ENCODE measurements at places on chromosomes 5 and 9.

- no peak for DNase-seq
These were observed 49.1 kb downstream of the ARHGAP26 start for GRCh38 chr5:142819292-142819691.

DNA sequence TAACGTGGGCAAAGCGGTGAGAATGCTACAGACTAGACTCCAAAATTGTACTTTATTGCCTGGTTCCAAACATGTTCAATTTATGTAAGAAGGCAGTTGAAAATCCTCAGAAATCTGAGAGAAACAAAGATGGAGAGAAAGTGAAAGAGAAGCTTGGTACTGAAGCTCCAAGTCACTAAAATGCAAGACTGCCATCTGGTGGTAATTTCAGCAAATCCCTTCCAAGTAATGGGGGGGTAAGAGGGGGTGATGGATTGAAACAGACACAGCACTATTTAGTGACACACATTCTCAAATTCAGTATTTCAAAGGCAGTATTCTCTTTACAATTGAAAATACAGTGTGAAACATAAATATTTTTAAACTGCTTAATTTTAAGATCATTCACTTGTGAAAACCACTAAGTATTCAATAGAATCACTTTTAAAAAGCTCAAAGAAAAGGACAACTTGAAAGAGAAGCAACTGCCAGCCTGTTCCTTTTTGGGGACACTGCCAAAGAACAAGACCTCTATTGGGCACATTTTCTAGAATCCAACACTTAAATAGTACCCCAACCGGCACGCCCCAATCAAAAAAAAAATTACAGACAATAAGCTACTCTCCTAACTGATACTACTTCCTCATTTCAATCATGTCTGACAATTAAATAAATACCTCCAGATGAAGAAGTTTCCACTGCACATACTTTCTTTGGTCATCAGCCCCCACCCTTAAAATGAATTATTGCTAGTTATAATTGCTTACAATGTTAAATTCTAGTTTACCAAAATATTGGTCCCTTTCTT, 131.5 kb downstream of the AGTPBP1 start:
- peak; percentile 14 for DNase-seq

DNA sequence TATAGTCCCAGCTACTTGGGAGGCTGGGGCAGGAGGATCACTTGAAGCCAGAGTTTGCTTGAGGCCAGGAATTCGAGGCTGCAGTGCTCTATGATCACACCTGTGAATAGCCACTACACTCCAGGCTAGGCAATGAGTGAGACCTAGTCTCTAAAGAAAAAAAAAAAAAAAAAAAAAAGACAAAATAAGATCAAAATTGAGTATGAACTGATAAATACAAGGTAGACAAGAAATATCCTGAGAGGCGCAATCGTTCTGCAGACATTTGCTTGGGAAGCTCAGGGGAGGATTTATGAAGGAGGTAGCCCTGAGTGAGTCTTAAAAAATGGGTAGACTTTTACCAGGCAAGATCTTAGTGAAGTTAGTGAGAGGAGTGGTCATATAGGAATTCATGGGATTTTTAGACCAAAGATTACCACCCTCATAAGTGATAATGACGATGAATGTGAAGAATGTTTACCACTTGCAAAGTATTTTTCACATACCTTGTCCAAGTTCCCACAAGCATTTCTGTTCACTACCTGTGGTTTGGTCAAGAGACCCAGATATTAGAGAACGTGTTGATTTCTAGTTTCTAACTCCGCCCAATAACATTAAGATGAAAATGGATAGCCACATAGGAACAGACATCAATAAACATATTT, 4.4 kb downstream of the PDCD1LG2 start:
- DNase-seq = no peak

GRCh38 chr5:102547141-102548035, 48.6 kb upstream of the SLCO6A1 start:
- no peak for DNase-seq

DNA sequence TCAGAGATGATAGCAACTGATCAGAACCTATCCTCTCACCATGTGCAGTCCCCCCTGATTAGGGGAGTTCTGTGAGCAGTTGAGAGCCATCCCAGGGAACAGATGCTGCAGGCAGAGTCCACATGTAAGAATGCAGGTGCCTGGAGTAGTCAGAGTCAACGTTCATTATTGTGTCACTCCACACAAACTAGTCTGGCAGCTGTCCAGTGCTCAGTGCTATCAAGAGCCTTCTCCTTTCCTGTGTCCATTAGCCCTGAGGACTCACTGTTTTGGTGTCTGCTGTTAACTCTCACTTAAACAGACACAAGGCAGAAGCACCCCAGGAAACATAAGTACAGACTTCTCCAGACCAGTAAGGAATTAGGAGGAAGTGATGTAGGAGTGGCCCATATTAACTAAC, 2.5 kb downstream of the SH3TC2 start:
- no peak for DNase-seq

DNA sequence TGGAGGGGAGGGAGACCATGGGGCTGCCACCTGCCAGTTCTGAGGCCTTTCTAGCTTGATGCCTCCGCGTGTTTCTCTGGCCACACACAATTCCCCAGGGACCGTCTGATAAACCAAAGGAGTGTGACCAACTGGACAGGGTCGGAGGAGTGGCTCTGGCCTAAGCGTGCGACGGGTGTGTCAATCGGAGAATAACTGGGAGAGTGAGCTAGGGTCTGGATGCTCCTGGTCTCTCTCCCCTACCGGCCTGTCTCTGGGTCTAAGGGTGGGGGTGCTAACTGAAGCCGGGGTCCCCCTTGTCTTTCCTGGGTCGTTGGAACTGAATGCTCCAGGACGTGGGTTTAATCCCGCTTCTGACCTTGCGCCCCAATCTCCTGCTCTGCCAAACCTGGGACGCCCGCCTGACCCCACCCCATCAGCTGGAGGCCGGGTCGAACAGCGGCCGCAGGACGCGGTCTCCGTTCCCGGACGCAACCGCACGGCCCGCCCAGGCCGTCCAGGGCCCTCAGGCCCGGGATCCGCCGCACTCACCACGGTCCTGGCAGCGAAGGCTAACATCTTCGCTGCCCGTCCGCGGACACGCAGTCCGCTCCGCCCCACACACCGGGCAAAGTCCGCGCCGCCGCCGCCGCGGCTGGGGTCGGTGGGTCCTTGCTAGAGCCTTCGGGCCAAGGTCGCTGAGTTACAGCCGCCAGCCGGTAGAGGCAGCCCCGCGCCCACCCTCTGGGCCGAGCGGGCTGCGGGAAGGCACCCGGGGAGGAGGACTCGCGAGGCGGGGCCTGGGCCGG, 447 bp downstream of the CRAT start:
- DNase-seq = no peak

DNA sequence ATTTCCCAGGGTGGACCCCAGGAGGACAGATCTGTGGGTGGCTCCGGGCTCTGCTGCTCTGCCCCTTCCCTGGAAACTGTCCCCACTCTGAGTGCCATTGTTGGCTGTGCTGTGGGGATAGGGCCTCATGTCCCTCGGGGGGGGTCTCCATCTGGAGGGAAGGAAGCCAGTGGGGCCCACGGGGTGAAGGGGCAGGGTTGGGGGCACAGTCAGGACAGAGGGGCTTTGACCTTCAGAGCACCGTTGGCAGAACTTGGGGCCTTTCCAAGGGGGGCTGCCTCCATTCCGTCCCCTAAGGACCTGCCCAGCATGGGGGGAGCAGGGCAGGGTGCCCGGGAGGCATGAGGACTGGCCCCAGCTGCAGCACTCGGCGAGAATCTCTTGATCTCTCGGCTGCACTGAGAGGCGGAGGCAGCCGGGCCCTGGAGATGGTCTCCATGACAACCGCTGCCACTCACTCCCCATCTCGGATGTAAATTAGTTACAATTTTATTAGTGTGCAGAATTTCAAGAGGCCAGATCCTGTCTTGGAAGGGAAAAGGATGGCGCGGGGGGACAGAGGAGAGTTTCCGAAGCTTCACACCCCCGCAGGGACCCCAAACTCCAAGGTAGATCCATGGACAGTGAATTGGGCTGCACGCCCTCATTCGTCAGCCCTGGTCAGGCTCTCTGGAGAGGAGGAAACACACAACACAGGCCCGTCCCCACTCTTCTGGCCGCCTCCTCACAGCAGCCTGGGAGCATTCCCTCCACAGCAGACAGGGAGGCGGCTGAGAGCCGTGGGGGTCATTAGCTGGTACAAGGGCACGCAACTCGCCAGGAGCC, 216.2 kb upstream of the IER5L start:
- no peak for DNase-seq

DNA sequence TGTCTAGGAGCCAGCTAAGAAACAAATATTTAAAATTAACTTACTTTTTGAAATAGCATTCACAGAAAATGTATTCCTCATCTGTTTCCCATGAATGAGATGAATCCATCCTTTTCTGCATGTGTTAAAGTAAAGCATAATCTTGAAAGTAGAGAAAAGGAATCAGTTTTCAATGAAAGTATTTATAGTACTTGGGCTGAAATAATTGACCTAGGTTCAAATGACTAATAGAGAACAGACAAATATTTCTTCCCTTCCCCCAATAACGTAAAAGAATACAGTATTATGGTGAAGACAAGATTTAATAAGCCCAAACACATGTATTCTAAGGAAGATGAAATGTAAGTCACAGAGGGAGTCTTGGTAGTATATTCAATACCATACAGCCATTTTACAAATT, 403.5 kb downstream of the ZNF608 start:
- DNase-seq = no peak

GRCh38 chr9:2916382-2916985, 72.6 kb upstream of the PUM3 start:
- no peak for DNase-seq

DNA sequence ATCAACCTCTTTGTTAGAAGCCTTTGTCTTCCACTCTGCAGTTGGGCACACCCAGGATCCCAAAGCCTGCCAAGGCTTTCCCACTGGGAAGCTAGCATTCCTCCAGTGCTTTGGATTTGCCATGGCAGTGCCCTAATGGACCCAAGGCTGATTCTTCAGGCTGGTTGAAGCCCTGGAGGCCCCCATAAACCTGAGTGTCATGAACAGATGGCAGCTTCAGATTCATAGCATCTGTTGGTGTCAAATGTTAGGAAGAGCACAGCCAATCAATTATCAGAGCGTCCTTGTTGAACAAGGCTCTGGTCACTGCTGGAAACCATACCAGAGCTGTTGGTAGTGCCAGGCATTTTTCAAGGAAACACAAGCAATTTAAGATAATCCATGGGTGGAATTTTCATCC, 241.1 kb upstream of the KLF4 start:
- no peak for DNase-seq

DNA sequence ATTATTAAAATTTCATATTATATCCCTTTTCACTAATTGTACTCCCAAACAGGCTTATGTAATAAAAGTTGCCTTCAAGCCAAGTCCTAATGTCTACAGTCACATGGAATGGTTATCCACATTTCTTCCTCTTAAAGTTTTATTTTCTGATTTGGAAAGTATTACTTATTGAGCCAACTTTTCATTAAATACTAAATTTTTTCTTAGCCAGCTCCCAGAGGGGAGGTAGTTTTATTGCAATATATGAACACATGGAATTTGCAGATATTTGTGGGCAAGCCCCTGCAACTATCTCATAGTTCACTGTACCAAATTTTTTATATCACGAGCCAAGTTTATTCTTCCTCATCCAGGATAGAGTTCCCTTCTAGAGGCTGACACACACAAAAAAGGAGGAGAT, 332.8 kb upstream of the PTGER4 start:
- no peak for DNase-seq

- DNase-seq = peak; percentile 48
These were observed 1.3 kb upstream of the NIPBL start for GRCh38 chr5:36875051-36875789.

- no peak for DNase-seq
These were observed 59.1 kb downstream of the CHSY3 start for GRCh38 chr5:129963359-129963758.

DNA sequence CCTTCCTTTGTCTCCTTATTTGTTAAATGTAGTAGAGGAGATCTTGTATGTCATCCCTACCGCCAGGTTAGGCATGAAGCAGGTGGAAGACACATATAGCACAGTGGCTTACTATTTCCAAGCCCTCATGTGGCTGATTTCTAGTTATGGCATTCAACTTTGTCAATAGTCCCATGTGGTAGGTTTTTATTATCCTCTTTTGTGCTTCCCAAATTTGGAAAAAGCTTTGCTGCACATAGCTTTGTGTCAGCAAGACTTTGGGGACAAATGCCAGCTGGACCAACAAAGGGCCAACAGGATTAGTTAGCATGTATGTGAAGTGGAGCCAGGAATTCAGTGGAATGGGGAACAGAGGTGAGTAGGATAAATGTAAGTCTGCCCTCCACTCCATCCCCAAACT, 276.3 kb downstream of the PSAT1 start:
- no peak for DNase-seq

- DNase-seq = no peak
These were observed 188.6 kb downstream of the SNX18 start for GRCh38 chr5:54705994-54706653.

- DNase-seq = no peak
These were observed 351.8 kb upstream of the WWC1 start for GRCh38 chr5:167939686-167940085.

GRCh38 chr5:172792701-172793570, 21.9 kb upstream of the DUSP1 start:
- DNase-seq = no peak

DNA sequence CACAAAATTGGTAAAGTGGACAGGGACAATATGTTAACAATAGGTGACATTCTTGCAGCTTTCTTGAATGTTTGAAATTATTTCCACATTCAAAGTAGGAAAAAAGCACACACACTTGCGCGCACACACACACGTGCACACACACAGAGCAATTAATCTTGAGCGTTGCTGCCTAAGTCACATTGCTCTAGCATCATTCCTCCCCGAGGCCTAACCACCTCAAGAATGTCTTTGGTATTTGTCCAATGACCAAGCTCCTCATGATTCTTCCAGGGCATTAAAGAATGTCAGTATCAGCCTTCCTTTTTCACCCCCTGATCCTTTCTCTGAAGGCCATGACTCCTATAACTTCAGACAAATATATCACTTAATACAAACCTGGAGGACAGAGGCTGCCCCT, 198.1 kb downstream of the NPR3 start:
- DNase-seq = no peak

DNA sequence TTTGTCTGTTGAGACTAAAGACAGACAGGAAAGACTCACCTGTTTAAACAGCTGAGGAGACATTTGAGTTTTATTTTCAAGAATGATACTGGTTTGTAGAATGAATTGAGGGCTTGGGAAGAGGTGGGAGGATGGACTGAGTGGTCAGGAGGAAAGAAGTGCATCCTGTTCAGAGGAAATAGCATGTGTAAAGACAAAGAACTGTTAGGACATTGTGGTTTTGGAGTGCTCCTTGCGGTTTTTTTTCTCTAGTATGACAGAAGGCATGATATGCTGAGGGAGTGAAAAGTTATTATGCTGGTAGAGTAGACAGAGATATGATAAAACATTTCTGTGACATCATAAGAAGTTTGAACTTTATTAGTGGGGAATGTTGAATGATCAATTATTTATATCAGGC, 270.7 kb upstream of the ELAVL2 start:
- no peak for DNase-seq

Measured in activated naive CD4-positive, alpha-beta T cell treated with anti-CD3 and anti-CD28 coated beads, Interleukin-2, amount 50 U/mL, for 16 hours (primary cell).